ENCODE measurements at places on chromosomes 2 and 18.

- no peak for DNase-seq
These were observed 5.5 kb downstream of the DCTN1 start for GRCh38 chr2:74374509-74375205.

GRCh38 chr2:160200921-160201320 is 849 bp upstream of the ITGB6 start:
- no peak for DNase-seq

GRCh38 chr2:240404174-240404852 is 31.1 kb upstream of the GPC1 start:
- no peak for DNase-seq

GRCh38 chr2:225781991-225782390 is 382.5 kb downstream of the NYAP2 start:
- DNase-seq, result no peak

GRCh38 chr18:51196118-51196810 is 1.2 kb downstream of the MEX3C start:
- no peak for DNase-seq

DNA sequence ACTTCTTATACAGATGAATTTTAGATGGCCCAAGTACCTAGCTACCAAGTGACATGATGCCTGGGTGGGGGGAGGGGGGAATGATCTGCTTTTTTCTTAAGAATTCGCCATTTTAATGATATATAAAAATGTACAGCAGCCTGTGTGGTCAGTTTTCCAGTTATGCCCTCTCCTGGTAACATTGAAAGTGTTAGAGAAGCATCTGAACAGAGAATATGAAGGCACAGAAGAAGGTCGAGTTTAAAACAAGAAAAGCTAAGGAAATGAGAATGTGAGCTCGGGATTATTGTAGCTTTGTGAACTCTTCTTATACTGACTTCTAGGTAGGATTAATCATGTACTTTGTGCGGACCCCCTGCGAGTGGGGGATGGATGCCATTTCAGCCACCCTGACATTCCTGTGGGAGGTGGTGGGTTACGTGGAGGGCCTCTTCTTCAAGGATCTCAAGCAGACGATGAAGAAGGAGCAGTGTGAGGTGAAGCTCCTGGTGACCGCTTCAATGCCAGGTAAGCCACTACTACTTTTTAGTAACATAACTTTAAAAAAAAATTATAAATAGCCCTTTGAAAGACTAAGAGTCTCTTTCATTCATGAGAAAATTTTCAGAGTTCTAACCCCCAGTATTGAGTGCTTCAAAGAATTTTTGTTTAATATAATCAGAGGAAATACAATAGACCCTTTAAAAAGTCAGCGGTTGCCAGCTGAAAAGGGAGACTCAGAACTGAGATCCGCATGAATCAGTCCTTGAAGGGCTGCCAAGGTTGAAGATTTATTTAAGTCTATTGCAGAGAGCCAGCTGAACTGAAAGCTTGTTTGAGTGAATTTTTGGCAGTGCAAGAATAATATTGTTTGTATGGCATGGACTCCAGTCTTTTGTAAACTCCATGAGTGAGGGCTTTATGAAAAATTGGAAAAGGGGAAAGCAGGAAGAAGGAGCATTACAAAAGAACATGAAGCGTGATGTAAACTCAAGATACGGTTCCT is 68.6 kb upstream of the RPE start:
- DNase-seq, result no peak

Measured in CMK (cell line).